Thymus (tissue), 14 donors: ENCODE measurements at places on chromosomes 5 and 9.

DNA sequence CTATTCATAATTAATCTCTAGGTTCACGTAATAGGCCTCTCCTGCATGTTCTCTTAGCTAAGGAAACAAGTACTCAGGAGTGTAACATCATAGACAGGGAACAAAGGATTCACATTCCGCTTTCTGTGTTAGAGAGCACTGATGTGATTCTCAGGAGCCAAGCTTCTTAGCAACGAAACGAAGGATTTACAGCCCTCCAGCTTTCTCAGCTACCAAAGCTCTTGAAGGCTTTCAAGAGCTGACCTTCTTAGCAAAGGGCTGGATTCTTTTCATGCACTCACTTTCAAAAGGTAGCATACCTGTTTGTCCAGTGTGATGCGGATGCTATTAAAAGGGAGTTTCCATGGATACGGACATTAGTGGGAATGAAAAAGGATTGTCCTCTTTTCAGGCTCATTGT is 107.4 kb downstream of the TUSC1 start:
- DNase-seq: no peak

DNA sequence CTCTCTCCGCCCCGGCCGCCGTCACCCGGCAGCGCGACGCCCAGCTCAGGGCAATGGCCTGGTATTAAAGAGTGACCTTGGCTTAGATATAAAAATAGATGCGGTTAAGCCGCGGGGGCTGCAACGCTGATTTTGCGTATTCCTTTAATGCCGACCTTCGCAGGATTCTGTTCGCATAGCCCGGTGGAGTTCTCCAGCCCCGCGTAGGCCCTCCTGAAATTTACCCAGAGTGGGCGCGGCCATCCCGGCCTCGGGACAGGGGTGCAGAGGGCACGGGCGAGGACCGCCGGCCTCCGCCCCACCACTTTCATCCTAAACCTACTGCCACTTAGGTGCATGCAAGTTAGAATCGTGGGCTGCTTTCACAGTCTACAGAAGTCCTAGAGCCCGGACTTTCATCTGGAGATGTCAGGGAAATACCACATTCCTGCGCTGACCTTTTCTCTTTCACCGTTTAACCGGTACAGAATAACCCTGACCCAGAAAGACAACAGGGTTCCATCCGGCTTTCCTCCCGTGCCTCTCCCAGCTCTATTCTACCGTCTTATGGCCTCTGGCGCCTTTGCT is 492 bp upstream of the FAM169A start:
- no peak for DNase-seq

DNA sequence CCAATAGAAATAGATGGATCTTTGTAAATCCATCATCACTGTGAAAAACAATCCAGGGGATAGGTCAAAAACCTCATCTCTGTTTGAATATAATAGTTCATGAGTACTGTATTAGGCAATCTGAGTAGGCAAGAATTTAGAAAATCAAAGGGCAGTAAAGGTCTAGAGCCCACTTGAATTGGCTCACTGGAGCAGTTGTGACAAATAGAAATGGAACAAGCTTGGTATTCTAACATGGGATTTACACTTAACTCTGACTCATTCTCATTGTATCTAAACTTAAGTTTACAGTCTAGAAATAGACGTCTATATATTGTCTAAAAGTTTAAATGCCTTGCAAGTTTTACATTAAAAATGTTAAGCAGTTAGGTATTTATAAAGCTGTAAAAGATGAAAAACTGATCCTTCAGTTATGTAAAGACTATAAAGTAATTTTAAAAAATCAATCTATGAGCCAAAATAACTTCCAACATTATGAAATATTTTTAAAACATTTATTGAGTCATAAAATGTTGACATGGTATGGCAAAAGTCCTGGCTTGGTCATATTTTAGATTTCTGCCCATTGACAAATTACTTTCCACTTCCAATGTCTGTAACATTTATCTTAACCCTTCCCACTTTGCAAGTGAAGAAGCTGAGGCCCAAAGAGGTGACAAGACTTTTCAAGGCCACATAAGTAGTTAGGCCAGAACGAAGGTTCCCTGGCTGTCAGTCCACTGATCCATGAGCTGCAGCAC is 203.7 kb upstream of the NREP start:
- no peak for DNase-seq

- DNase-seq: no peak
Measured at GRCh38 chr5:36777105-36777757, 99.3 kb upstream of the NIPBL start.

DNA sequence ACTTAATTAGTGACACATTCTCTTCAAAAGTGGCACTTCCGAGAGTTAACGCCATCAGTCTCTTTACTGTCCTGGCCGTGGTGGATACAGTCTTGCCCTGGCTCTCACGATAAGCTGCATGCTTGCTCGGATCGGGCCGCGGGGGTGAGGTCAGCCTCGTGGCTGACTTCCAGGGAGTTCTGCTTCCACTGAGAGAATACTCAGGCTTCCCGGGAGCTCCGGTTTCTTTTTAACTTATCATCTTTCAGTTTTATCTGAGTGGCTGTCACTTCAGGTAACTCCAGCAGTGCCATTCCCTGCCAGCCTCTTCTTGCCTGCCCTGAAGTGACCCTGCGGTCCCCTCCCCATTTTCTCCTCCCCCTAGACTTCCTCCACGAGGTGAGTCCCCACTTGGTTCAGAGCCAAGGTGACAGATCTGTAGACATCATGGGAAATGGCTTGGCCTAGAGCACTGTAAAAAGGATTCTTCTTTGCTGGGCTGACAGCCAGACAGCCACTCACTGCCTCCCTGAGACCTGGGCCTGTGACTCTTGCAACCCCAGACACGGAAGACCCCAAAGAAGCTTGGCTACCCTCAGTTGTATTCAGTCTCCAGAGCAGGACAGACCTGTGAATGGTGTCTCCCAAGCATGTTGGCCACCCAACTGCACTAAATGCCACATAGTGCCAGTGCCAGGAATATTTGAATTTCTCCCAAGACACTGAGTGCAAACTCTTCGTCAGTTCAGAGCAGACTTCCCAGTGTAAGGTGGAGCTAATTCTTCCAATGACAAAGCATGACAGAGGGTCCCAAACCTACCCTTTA is 95.1 kb downstream of the DAPK1 start:
- DNase-seq: no peak

GRCh38 chr5:83718936-83719495 is 1.6 kb downstream of the HAPLN1 start:
- DNase-seq: no peak

DNA sequence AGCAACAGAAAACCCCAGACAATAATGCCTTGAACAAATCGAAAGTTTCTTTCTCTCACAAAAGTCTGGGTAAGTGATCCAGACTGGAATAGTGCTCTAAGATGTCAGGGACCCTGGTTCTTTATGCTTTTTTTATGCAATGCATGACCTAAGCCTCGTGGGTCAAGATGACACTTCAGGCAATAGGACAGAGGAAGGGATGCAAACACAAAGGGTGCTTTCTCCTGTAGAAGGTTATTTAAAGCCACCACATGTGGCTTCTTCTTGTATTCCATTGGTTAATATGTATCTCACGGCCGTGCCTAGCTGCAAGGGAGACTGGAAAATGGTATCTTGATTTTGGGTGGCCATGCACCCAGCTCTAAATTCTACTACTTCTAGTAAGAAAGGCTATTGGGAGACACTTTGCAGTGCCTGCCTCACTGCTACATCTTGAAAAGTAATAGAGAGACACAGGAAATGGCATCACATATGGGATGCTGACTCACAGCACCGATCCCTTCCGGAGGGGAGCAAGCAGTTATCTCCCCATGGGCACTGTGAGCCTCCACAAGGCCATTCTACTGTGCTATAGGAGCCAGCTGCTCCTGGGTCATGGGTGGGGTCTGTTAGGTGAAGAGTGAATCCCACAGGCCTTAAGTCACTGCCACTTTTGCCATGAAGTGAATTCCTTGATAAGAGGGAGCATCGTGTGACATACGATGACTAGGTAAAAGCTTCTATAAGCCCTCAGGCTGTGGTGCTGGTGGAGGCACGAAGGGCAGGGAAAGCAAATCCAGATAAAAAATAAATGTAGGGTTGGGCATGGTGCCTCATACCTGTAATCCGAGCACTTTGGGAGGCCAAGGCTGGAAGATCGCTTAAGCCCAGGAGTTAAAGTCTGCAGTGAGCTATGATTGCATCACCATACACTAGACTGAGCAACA is 32.5 kb upstream of the RAB14 start:
- DNase-seq: no peak

DNA sequence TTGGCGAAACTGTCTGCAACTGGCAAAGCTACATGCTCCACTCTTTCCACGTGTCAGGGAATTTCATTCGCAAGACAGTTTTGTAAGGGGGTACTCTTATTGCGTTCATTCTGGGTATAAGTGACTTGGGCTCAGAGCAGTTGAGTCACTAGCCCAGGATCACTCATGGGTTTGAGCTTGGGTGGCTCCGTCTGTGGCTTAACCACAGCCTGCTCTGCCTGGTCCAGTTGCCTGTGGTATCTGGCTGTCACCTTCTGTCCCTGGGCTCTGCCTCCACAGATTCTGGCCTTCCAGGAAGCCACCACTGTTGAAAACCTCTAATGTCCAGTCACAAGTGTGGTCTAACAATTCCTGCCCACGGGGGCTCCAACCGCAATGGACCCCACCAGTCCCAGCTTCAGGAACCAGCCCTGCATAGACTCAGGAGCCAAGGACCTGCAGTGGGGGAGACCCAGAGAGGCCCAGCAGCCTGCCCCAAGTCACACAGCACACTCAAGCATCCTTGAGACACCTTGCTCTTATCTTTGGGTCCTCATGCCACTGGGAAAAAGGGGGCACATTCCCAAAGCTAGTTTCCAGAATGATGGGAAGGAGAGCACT is 10.4 kb downstream of the KIF12 start:
- DNase-seq: no peak

DNA sequence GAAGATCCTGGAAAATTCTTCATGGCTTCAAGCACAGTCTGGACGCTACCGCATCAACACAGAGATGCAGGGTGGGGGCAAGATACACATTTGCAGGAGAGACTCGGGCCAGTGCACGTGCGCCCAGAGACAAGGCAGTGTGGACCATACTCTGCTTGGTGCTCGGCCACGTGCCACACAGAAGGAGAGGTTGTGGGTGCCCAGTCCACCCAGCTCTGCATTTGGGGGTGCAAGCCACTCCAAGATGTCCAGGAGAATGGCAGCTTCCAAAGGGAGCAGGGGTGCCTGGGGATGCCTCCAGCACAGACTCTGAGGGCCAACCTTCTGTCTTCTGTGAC is 4.3 kb downstream of the NKD2 start:
- DNase-seq: no peak
